ENCODE measurements at places on chromosomes 2 and 18.

DNA sequence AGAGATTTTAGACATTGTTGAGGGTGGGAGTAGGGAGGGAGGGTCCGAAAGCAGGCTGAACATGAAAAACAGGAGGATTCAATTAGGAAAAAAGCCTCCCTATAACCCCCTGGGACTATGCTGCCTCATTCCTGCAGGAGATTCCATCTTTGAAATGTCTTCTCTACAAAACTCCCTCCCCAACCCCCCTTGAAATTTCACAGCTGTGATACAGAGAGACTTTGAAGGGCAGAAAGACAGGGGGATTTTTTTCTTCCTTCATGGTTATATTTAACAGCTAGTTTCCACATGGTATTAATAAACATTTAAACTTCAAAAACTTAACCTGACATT, 57.6 kb downstream of the TRIB2 start:
- no peak for DNase-seq

DNA sequence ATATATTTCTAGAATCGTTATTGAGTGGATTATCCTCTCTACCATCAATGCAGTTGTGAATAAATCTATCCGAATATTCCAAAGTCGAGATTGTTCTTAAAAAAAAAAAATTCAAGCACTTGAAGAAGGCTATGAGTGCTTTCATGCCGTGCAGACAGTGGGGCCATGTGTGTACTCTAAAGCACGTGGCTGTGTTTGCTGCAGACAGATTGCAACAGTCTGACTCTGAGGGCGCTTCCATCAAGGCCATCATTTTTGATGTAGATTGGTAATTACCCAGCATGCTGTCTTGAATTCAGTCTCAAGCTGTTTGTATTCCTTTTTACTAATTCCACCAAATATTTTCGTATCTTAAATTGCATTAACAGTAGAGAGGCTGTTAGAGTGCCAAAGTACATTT, 325.9 kb upstream of the LINC00305 start:
- no peak for DNase-seq

GRCh38 chr18:48829443-48830149, 121.2 kb downstream of the SMAD7 start:
- no peak for DNase-seq

DNA sequence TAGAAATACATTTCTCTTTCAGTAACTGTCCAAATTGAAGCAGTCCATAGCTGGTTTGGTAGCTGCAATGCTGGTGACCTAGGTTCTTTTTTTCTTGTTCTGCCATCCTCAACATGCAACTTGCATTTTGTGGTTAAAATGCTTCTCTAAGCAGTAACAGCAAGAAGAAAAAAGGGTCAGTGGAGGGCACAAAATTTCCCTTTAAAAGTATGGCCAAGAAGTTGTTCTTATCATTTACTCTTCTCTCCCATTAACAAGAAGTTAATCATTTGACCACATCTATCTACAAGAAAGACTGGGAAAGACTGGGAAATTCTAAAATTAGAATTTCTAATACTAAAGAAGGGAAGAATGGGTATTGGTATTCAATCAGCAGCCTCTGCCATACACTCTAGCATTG, 569.9 kb downstream of the CPS1 start:
- no peak for DNase-seq

DNA sequence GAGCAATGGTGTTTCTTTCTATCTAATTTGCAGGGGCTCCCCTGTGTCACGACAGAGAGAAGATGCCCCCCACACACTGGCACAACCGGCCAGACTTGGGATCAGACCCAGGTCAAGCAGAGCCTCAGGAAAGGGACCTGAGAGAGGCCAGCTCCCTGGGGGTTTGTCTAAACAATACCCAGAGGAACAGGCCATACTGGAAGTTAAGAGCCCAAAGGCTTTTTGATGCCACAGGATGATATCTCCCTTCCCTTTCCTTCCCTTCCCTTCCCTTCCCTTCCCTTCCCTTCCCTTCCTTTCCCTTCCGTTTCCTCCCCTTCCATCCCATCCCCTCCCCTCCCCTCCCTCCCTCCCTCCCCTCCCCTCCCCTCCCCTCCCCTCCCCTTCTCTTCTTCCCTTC, 139.2 kb downstream of the ARL4C start:
- DNase-seq, result no peak

GRCh38 chr2:240433973-240434727, 1.3 kb upstream of the GPC1 start:
- DNase-seq, result peak; percentile 97

- DNase-seq, result no peak
Observed at GRCh38 chr18:6256521-6256920, 158.2 kb downstream of the L3MBTL4 start.

DNA sequence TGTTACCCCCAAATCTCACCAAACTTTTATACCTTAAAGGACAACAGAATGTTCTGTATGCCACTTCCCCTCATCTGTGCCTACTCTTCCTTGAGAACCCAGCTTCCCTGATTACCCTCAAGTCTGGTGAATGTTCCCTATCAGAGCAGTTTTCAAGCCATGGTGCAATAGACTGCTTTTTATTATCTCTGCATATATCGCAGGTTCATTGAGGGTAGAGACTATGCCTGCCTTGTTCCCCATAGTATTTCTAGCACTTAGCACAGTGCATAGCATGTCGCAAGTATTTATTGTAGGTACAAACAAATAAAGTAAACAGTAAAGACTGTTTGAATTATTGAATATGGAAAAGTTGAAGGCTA, 146.6 kb downstream of the HAUS1 start:
- no peak for DNase-seq

DNA sequence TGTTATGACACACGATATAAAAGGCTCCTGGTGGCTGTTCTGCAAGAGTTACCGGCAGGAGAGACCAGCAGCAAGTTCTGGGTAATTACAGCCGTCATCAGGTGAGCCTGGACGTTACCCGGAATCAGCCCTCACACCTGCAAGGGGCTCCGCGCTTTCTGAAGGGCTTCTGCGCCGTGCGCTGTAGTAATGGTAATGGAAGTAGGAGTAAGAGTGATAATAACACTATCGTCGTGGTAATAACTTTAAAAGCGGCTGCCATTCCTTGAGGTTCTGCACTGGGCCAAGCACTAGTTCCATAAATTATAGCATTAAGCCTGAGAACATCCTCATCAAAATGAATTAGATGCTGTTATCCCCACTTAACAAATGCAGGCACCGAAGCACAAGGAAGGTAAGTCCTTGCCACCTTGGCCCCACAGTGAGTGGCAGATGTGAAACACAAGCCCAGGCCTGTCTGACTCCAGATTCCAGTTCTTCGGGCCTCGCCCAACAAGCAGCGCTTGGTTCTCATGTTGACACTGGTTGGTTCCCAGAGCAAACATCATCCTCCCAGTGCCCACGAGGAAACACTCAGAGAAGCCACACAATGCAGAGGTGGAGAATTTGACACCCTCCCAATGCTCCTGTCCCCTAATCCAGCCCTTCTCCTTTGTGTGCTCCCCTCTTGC, 205.2 kb downstream of the EIPR1 start:
- DNase-seq, result peak; percentile 64

GRCh38 chr2:23589739-23590138, 204.8 kb downstream of the KLHL29 start:
- DNase-seq, result no peak

Data from RWPE1 (cell line).